ENCODE measurements at places on chromosomes 1 and 21.

DNA sequence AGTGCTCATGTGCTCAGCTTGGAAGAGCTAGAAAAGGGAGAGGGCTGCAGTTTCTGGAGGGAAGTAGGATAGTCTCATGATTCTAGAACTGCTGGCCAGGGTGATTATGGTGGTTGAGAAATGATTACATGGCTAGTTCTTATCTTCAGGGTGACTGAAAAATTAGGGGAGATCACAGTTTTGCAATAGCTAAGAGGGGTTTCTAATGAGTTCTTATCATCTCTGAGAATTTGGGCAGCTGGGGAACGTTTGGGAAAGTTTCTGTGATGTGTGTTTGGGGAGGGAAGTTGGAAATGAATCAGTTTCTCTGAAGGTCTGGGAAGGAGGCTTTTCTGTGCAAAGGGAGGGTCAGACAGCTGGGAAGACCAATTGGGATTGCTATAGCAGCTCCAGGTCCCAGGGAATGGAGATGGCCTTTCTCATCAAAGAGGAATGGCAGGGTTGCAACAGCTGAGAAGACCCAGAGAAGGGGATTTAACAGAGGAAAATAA lies 7.6 kb upstream of the RHOU start:
- DNase-seq: no peak

GRCh38 chr1:229254910-229255541 lies 15.9 kb upstream of the RAB4A start:
- peak; percentile 15 for DNase-seq

GRCh38 chr1:19770436-19771190 lies 29.1 kb downstream of the TMCO4 start:
- no peak for DNase-seq

DNA sequence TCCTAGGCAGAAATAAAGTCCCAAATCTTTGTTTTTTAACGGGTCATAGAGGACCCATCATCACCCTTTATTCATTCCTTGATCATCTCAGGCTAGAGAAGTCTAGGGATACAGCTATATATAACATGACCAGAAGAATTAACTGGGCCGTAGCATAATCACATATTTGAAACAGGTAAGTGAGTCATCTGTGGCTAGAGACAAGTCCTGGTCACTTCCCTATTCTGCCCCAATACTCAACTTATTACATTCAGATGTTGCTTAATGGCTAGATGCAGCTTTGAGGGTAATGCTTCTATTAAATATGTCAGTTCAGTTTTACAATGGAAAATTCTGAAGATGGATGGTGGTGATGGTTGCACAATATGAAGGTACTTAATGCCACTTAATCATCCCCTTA lies 47.0 kb downstream of the EXO1 start:
- DNase-seq: no peak

- DNase-seq: no peak
Observed at GRCh38 chr1:104266612-104267011, 516.9 kb downstream of the AMY1C start.

DNA sequence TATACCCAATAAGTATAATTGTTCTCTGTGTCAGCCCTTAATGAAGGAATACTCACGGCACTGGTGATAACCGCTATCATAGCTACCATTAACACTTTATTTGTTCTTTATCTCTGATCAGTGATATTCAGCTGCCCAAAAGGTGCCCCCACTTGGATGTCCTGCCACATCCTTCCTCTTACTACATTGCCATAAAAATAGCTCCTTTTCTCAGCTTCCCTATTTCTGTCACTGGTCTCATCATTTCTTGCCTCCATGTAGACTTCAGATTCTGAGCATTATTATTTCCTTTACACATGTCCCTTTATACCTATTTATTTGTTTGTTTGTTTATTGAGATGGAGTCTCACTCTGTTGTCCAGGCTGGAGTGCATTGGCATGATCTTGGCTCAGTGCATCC lies 2.7 kb upstream of the RAB29 start:
- DNase-seq: no peak

GRCh38 chr1:178607718-178608408 lies 95.0 kb downstream of the TEX35 start:
- no peak for DNase-seq

GRCh38 chr1:66533804-66534740 lies at the start of gene SGIP1:
Gene SGIP1 (plus strand): TSS chr1:66534153. CDS start chr1:66534359, 206 bp downstream.
- DNase-seq: peak; percentile 56

- no peak for DNase-seq
Observed at GRCh38 chr1:54347955-54348699, 58.1 kb downstream of the SSBP3 start.

DNA sequence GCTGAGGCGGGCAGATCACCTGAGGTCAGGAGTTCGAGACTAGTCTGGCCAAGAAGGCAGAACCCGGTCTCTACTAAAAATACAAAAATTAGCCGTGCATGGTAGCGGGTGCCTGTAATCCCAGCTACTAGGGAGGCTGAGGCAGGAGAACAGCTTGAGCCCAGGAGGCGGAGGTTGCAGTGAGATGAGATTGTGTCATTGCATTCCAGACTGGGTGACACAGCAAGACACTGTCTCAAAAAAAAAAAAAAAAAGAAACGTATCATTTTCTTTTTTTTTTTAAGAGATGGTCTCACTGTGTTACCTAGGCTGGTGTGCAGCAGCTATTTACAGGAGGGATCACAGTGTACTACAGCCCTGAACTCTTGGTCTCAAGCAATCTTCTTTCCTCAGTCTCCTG lies 47.3 kb downstream of the ITGB3BP start:
- peak; percentile 56 for DNase-seq

DNA sequence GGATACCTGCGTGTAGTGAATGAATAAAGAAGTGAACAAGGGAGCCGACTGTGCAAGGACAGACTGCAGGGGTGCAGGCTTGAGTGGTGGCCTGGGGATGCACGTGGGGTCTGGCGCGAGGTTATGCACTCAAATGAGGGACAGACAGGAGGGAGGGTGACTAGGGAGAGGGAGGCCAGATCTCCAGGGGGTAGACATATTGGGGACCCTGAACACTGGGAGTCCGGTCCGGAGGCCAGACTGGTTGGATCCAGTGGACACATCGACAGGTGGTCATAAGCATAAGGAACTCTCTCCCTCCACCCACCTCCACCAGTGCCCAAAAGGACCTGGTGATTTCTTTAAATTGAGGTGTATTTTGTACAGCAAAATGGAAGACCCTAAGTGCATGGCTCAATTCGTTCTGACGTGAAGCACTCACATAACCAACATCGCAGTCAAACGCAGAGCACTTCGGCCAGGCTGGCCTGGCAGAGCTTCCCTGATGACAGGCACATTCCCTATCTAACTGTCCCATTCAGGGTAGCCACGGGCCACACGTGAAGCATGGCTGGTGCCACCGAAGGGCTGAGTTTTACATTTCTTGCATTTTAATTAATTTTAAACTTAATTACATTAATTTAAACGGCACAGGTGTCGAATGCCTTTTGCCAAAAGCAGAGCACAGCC lies 14.0 kb downstream of the WNT3A start:
- no peak for DNase-seq

DNA sequence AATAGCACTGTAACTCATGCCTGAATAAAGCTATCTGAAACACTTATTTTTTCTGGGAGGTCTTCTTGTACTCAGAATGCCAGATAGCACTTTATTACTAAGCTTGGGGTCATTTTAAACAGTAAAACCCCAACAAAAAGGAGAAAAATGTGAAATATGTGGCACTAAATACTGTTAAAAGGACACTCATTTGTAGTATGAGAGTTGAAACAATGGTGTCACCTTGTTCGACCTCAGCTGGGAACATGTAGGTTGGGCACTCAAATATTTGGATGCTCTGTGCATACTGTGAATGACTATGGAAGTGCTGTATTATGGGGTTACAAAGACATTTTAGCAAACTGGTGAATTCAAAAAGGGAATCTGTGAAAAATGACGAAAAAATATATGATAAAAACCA lies 53.9 kb downstream of the SELENOF start:
- DNase-seq: no peak

- DNase-seq: no peak
Observed at GRCh38 chr21:34184232-34184631, 110.9 kb downstream of the MRPS6 start.

- DNase-seq: no peak
Observed at GRCh38 chr1:8425150-8425780, 107.4 kb downstream of the SLC45A1 start.

GRCh38 chr1:214637722-214638458 lies 34.9 kb downstream of the CENPF start:
- DNase-seq: peak; percentile 54
